ENCODE measurements at places on chromosomes 7 and 10.
A peak's percentile ranks its signal among the peaks of the same experiment; 100 is the strongest.

DNA sequence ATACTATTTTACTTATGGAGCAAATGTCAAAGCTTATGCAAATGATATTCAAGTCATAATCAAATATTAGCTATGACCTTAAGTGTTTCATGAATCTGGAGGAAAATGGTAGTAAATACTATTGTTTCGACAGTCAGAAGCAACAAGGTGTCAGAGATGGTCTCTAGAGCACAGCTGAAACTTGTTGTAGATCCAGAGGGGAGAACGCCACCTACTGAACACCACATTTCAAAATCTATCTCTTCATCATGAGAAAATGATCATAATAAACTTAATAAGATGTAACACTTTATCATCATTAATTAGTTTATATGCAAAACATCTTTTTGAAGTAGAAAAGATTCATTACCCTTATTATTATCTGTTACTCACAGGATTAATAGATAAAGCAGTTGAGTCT, 418.7 kb downstream of the GATA3 start:
- no peak for DNase-seq

- no peak for DNase-seq
Observed at GRCh38 chr10:88186335-88186734, 322.9 kb downstream of the PTEN start.

GRCh38 chr10:103451091-103451813, 918 bp downstream of the CALHM2 start:
- no peak for DNase-seq

DNA sequence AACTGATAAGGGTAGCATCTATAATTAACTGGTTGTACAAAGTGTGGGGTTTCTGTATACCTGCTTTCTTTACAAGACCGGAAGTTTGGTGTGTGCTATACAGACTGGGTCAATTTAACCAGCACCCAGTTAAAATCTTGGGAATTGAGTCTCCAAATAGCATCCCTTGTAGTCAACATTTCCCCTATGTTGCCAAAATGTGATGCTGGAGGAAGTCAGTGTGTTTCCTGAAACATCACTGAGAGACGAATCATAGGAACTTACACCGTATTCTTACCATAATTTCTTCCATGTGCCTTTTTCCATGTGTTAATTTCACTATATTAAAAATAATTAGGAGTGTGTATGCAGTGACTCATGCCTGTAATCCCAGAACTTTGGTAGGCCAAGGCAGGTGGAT, 1.7 kb downstream of the AKR1C4 start:
- DNase-seq: no peak

GRCh38 chr10:89475591-89475998, 59.8 kb downstream of the SLC16A12 start:
- DNase-seq: no peak

DNA sequence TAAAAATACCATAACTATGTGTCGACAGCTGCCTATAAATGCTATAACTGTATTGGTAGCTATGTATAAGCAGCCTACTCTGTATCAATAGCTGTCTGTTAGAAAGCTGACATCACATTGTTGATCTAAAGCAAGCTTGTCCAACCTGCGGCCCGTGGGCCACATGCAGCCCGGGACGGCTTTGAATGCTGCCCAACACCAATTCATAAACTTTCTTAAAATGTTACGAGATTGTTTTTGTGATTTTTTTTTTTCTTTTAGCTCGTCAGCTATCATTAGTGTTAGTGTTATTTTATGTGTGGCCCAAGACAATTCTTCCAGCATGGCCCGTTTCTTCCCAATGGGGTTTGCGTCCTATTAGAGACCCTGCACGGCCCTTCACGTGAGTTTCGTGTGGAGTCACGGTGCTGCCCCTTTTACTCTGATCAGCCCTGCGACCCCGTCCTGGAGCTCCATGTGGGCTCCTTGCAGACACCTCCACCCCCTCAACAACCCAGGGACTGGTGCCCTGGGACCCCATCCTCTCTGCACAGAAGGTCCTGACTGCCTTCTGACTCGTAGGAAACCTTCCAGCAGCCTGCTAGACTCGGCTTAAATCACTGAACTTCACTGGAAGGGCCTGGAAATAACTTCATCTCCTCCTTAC, 4.5 kb upstream of the PRKAR1B start:
- no peak for DNase-seq

- DNase-seq: no peak
Observed at GRCh38 chr10:48389272-48389671, 82.8 kb downstream of the MAPK8 start.

GRCh38 chr10:75530299-75530698, 98.9 kb downstream of the LRMDA start:
- DNase-seq: no peak

DNA sequence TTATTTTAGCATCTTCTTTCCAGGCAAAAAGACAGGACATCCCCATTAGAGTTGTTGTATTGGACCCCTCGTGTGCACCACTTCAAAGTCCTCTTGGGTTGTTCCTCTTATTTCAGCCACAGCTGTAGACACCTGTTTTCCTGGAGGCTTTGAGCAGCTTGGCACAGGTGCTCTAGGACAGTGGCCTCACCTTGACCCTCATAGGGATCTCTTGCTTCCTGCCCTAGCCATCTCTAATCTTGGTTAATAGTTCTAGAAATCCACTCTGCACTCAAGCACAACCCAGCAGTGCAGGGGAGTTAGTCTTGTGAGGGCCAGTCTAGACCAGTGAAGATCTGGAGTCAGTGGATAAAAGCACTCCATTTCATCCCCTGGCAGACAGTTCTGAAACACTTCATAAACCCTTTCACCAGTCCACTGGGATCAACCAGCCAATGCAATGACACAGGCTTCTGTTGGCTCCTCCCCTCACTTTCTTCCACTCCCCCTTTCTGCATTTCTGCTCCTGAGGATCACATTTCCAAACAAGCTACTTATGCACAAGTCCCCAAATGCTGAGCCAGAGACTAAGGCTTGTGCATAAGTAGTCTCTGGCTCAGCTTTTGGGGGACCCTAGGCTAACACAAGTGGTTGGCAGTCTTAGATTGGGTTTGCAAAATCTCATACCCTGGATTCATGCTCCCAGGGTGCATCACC, 131.5 kb upstream of the LAMB4 start:
- DNase-seq: no peak

GRCh38 chr7:149454006-149454405, 6.9 kb downstream of the ZNF777 start:
- no peak for DNase-seq

- no peak for DNase-seq
Observed at GRCh38 chr7:52955522-52955921, 79.9 kb upstream of the POM121L12 start.

- DNase-seq: no peak
Observed at GRCh38 chr7:81285142-81285871, 366.5 kb upstream of the SEMA3C start.

- DNase-seq: no peak
Observed at GRCh38 chr10:58779594-58779993, 266.9 kb downstream of the BICC1 start.

- DNase-seq: no peak
Observed at GRCh38 chr7:16615228-16615627, 30.3 kb downstream of the ANKMY2 start.

- DNase-seq: no peak
Observed at GRCh38 chr7:73811760-73812168, 19.0 kb upstream of the CLDN4 start.

DNA sequence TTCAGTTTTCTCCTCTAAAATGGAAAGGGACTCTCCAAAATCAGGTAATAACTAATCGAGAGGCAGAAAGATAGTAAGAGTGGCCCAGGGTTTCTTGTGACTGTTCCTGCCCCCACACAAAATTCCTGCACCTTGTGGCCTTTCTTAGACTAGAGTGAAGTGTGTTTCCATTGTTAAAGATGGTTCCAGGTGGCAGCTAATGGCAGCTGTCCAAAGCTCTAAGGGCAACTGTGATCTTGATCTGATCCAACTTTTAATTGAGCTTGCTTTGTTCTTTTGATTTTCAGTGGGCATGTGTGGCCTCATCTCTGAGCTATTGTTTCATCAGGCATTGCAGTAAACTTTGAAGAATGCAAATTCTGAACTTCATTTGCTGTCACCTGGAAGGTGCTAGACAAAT, 19.4 kb downstream of the ACSL5 start:
- no peak for DNase-seq

- DNase-seq: no peak
Observed at GRCh38 chr10:32347363-32348022, 535 bp upstream of the EPC1 start.

DNA sequence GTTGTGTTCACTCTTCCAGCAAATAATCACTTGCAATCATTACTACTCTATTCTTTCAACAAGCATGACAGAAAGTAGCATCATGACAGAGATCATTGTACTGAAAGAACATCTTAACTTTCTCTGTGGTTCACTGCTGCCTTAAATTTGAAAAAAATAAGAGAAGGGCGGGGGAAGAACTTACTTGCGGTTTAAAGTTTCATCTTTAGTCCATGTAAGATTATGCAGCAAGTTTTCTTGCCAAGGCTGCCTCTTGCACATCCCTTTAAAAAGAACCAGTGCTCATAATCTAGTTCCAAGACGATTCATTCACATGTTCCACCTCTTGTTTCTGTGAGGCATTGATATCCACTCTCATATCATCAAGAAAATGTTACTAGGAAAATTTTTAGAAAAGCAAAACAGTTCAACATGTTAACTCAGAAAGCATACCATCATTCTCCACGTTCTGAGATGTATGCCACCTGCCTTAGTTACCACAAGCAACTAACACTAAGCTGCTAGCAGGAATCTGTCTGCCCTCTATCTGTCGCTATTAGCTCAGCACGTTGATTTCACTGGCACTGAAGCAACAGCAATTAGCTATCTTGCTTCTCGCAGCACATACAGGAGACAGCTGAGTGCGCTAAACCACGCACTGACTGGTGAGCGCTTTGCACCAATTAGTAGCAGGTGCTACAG, at the start of gene PCDH15:
Gene PCDH15 (minus strand): TSS at position 491 of the 681 bp plus-strand sequence. CDS start 136,969 bp downstream, outside the sequence.
- DNase-seq: peak; percentile 69

DNA sequence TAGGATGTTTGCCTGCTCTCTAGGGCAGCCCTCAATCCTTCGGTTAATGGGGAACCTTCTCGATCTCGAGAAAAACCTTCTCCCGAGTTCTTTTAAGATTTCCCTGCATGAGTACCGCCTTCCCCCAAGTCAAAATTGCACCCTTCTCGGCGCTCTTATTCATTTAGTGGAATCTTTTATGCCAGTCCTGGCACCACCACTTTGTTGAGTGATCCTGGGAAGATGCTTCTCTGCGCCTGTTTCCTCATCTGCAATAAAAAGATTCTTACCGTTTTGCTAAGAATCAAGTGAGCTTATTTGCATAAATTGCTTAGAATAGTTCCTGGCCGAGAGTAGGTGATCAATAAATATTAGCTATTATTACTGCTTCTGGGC, 697 bp downstream of the ARPC1A start:
- no peak for DNase-seq

DNA sequence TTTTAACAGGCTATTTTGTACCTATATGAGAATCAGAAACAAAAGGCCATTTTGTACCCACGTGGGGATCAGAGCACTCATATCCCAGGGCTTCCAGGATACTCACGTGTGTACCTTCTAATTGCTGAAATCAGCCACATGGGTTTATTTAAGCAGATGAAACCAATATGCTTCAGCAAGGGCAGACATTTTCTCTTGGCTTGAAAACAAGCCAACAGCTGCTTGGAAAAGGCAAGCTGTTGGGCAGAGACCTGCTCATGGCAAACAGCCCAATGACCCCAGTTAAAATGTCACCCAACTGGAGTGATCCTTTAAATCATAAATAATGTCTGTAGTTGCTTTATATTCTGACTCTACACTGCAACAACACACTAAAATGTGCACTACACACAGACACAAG, 26.5 kb upstream of the TOMM7 start:
- peak; percentile 91 for DNase-seq

DNA sequence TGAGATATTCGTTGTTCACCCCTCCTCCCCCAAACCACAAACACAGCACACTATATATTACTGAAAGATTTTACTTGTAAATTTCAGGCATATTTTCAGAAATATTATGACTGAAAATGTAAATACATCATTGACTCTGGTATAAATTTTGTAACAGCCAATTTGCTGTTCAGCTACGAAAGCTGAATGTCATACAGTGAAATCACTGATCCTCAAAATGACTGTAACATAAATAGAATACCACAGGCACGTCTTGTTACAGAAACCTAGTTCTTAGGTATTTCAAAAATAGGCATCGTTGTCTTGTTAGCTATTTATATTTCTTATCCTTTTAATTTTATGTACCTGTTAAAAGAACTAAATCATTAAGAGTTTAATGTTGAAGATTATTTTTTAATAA, 15.1 kb downstream of the TRUB1 start:
- DNase-seq: no peak

DNA sequence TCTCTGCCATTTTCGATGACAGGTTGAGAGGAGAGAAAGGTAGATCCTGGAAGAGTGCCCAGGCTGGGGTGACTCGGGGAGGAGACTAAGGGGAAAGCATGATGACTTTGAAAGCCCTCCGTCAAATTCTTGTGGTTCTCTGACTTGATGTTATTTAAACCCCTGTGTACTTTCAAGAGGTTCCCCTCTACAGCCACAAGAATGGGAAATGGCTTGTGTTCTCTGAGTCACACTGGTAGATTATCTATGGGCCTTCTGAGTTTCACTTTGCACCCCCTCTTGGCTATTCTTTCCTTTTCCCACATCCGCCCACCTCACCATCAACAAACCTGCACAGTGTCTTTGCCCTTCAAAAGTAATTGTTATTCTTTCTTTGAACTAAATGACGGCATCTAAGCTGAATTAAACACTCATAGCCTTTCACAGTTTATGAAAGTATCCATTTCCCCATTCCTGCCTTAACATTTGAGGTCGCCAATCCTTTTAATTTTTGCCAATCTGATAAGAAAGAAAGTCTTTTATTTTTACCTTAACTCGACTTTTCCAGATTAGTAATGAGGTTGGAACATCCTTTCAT, 24.1 kb downstream of the PRF1 start:
- no peak for DNase-seq

DNA sequence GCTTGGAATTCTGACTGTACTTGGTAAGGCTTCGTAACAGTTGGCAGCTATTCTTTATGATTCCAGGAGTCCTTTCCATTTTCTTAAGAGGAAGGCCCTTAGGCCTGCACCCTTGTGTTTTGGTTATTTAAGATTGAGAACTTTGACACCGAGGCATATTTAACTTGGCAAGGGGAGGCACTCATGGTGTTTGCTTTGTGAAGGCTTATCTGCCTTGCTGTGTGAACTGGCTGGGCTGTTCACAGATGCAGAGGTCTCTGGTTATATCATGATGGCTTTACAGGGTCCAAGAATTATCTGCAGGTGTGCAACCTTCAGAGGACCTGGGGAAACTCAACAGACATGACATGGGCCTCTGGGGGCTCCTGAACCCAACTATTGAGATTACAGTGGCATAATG, 833 bp upstream of the PNLIPRP1 start:
- no peak for DNase-seq

DNA sequence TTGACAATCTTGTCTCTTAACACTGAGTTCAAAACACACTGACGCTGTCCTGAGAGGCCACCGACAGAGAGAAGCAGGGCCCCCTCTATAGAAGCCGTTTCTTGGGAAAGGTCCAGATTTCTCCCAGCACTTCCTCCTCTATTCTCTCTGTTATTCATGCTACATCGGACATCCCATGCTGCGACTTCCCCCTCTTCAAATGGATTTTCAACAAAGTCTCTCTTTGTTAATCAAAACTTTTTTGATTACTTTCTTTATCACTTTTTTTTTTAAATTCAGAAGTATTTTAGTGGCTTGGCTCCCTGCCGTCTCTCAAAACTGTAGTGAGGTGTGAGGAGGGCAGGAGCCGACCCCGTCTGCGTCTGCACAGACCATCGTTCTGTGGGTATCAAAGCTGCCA, 298.9 kb upstream of the PITRM1 start:
- no peak for DNase-seq

Data from DMS153 (cell line).